ENCODE measurements at places on chromosomes 12 and 14. TPM values are rescaled to one million over a fixed set of nuclear protein-coding genes. Genes with fewer than 3 reads are reported as not detected.

DNA sequence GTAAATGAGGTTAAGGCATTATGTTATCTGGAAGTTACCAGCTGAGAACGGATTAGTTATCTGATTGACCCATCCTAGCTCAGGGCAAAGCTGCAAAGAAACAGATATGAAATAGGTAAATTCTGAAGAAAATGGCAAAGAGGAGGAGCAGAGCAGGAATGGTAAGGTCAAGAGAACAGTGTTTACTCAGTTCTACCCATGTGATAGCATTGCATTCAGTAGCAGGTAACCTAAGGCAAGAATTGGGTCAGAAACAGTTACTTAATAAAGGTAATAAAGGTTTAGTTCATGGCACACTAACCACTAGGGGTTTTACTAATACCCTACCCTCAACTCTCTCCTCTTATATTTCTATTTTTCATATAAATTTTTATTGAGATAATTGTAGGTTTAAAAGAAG lies 224.8 kb downstream of the ASCL1 start:
- no peak for DNase-seq

DNA sequence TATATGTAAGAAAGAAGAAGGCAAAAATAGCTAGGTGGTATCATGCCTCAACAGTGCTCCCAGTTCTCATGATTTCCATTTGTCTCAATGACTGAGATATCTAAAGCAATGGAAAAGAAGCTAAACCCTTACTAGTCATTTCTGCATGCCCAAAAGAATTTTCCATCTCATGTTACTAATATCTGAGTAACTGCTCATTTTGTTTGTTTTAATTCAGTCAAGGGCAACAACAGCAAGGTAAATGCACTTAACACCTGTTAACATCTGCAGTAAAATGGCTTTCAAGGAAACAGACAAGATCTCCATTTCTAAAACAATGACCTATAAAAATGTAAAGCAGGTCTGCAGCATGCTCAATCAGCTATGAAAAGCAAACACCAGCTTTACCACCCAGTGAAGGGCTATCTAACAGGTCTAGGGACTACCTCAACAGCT lies 19.4 kb upstream of the SELPLG start:
- DNase-seq: no peak

GRCh38 chr12:91356405-91356804 lies 173.8 kb upstream of the DCN start:
- no peak for DNase-seq

DNA sequence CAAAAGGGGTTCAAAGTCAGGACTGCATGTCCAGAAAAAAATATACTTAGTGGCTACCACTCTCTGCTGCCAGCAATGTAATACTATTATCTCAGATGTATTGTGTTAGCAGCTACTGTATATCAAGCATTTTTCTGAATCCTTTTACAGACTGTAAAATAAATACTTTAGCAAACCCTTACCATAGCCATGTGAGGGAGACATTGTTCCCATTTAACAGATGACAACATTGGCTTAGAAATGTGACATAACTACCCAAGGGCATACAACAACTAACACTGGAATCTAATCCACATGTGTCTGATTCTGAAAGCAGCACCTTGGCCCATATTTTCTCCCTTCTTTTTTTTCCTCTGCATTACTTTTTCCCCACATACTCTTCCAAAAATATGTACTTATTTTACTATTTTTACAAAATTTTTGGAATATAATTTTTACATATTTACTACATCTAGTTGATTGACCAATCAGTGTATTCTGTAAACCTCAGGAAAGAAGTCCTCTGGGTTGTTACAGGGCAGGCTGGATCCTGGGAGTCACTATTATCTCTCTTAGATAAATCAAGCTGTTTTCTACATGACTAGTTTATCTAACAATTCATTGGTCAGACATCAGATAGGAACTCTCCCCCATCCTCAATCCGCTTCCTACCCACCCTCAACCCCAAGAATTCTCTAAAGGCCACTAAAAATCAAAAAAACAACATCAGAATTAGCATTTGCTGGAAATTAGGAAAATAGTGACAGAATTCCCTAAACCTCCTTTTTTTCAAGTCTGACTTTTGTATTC lies 154.1 kb downstream of the BTG1 start:
- DNase-seq: no peak

GRCh38 chr12:41701943-41702601 lies 442.6 kb downstream of the GXYLT1 start:
- DNase-seq: no peak

GRCh38 chr14:61950340-61950739 lies 188.1 kb downstream of the SNAPC1 start:
- no peak for DNase-seq

DNA sequence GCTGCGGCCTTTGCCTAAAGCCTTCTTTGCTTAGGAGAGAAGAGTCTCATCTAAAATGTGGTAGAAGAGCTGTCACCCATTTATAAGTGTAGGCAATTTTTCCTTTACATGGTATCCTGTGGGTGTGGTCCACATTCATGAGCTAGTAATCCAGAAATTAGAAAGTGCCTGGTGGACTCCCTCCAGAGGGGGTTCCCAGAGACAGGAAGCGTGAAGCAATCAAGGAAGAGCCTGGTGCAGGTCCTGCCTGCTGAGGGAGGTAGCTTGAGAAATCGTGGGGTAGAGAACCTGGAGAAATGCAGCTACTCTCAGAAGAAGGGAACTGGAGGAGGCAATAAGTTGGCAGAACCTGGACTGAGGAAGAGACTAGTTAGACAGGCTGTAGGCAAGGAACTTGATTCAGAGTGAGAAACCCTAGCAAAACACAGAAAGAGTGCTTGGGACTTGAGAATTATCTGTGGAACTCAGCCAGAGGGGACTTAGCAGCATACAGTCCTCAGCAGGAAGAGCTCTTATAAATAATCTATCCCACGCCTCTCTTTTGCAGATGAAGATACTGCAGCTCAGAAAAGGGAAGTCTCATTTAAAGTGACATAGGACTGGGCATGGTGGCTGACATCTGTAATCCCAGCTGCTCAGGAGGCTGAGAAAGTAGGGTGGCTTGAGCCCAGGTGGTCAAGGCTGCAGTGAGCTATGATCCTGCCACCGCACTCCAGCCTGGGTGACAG lies 182.4 kb upstream of the CCND2 start:
- no peak for DNase-seq

The CAMKK2 gene
- 32.5 TPM for total RNA-seq

Data from sciatic nerve (tissue), 2 donors.